Cortex of kidney (tissue), 1 donor: ENCODE measurements at places on chromosomes 3 and 15.

DNA sequence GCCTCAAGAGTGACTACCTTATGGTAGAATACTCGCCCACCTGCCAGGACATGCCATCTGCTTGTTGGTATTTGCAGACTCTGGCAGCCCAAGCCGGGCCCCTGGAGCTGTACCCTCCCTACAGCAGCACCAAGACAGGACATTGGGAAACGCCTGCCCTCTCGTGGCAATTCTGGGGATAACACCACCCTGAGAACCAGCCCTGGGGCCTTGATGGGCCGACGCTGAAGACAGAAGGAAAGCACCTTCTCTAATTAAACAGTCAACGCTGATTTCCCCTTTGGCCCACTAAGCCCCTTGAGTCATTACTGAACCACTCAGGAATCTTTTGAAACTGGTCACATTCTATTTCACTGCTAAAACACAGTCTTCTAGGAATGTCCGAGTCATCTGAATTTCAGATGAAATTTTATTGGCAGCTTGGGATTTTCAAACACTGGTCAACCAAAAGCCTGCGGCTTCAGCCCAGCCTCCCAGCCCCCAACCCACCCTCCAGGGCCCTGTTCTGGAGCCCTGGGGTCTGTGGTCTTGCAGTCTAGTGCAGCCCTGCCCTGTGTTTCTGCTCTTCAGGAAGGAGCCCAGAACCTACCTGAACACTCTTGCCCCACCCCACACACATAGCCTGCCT, 91.3 kb downstream of the TMEM266 start:
- no peak for DNase-seq

DNA sequence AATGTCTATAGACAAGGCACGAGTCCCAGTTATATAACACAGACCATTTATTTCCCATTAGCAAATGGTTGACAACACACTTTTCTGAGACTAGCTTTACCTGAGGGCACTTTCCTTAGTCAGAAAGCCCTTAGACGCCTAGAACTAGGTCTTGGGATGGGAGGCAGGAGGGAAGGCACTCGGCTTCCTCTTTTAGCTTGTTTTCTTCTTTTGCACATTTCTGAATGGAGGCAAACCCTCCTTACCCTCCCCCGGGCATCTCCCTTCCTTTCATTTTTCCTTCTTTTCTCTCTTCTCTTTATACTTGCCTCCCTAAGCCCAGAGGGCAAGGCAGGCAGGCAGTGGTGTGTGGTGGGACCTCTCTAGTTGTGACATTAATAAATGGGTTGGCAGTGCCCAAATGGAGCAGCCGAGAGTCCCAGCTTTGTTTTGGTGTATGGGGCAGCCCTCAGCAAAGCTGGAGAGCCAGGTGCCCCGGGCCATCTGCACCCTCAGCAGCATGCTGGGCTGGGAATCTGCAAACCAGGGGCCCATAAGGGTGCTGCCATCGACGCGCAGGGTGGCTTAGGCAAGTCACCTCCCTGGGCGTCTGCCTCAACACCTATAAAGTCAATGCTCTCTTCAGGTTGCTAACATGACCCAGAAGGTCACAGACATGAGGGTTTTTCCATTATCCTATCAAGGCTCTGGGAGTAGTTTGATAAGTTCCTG, 21.1 kb upstream of the BCL2L10 start:
- DNase-seq, result no peak

DNA sequence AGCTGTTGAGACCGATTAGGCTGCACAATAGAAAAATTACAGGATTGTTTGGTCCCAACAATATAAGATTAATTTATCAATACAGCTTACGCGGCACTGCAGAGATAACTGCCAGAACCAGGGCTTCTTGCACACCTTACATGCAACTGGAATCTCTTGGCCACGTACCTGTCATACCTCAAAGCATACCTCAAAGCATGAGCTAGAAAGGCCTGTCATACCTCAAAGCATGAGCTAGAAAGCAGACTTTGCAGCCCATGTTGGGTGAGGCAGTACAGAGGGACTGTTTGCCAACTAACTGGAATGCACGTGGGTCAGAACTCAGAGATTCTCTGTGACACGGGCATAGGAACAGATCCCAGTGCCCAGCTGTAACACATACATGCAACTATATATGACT, 34.7 kb downstream of the NTRK3 start:
- no peak for DNase-seq

DNA sequence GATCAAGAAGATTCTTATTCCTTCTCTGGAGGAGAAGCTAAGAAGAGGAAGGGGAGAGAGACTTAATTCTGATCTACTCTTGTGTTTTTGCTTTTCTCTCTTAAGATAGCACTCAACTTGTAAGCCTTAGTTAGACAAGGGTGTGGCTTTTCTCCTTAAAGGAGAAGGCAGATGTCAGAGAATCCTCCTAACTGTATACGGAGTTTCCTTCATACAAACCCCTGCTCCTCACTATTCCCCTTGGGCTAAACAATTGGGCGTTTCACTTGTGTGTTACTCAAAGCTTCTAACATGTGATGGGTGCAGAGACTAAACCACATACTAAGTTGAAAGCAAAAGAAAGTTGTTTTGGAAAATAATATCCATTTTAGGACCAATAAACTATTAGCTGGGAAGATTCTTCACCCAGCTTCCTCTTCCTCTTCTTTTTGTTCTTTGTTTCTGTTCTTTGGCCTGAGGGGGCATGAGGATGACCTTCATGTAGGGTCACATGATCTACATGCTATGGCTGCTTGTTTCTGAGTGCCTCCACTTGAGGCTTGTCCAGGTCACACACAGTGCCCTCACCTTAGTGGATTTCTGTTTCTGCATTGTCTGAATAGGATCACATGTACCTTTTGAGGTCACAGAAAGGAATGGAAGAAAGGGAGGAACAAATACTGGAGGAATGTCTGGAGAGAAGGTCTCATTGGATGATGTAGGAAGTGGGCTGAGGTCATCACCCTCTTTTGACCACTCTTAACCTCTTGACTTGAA, 14.6 kb downstream of the SPINK8 start:
- no peak for DNase-seq

GRCh38 chr3:61985020-61985419, 388.3 kb downstream of the FEZF2 start:
- no peak for DNase-seq

- no peak for DNase-seq
These were observed 15.7 kb upstream of the DYNC1LI1 start for GRCh38 chr3:32586356-32586755.

DNA sequence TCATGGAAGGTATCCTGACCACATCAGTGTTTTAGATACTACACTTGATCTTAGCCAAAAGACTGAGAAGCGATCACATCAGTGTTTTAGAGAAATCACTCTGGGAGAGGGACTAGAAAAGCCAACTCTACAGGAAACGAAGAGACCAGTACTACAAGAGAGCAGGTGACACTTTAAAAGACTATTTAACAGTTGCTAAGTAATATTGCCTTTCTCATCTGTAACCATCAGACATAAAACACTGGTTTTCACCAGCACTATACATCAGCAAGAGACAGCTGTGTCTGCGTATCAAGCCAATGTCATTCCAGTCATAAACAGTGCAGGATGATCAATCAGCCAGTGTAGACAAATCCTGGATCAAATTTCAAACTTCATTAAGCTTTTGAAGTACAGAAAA, 66.7 kb downstream of the GLB1 start:
- no peak for DNase-seq

DNA sequence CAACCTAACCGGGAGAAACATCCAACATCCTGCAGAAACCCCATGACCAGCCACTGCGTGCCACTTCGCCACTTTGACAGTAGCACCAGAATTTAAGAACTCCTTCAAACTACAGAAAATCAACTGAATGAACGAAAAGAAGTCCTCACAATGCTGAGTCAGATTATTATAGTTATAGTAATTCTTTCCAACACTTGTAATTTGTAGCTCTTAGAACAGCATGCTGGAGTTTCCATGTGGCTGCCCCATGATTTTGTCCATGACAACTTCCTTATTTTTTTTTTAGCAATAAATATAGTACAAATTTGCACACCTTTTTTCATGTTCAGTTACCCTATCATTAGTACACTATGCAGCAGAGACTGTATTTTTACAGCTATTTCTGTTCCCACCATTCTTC, 26.1 kb upstream of the SSR3 start:
- no peak for DNase-seq

GRCh38 chr3:160247766-160248165, 22.5 kb downstream of the C3orf80 start:
- no peak for DNase-seq

- no peak for DNase-seq
These were observed 513.7 kb downstream of the FOXP1 start for GRCh38 chr3:71069797-71070196.

DNA sequence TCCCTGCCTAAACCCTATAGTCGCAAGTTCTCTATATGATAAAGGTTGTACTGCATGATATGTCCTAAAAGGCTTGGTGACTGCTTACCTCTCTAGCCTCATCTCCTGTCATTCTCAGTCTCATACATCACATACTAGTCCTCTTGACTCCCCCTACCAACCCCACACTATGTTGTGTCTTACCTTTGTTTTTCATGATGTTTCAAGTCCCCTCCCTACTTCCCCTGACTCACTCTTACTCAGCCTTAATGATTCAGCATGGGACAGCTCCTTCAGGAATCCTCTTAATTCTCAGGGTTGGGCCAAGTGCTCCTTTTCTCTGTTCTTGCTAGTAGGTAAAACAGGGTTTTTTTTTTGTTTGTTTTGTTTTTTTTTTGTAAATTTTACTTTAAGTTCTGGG, 49.6 kb downstream of the SLMAP start:
- DNase-seq, result no peak

DNA sequence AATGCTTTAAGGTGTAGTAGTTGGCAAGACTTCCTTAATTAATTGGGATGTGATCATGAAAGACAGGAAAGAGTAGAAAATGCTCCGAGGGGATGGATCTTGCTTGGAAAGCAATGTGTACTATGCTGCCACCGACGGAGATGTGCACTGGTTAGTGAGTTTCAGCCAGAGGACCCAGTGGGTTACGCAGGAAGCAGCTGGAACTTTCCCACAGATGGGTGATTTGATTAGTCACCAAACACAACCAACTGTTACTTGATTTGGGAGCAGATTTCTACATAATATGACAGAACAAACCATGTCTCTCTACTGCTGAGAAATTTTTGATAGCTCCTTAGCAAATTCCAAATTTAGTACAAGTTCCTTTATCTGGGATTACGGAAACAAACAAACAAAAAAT, 245.4 kb upstream of the MCTP2 start:
- DNase-seq, result no peak

GRCh38 chr3:141384157-141384556, 15.9 kb downstream of the ZBTB38 start:
- no peak for DNase-seq

DNA sequence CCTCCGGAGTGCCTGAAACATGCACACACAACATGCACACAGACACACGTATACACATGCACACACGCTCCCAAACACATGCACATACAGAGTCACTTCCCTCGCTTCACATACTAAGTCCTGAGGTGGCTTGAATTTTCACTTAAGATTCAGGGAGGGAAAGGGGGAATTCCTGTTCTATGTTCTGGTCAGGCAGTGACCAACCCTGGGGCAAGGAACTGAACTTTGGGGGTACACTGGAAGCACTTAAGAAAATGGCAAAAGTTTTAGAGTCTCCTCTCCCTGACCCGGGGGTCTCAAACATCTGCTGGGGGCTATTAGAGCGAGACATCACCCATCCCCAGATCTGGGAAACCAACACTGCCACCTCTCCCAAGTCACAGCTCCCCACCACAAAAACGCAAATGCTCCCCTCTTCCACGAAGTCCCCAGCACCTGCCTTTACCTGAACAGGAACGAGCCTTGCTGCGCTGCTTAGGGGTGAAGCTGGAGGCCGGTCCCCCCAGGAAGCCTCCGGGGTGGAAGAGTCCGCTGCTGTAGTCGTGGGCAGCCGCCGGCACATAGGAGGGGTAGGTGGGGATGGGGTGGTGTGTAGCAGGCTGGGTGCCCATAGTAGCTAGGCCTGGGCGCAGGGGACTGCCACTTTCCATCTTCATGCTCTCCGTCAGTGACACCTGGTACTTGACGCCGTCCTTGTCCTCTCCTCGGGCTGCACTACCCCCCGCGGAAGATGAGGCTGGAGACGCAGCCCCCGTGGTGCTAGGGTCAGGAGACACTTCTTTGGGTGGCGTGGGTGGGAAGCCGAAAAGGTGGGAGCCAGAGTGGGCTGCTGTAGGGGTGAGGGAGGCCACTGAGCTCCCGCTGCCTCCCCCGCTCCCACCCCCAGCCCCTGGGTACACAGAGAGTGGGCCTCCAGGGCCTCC, 7.5 kb downstream of the GATA2 start:
- no peak for DNase-seq

- DNase-seq, result no peak
These were observed 16.0 kb downstream of the NR1D2 start for GRCh38 chr3:23961066-23961465.

DNA sequence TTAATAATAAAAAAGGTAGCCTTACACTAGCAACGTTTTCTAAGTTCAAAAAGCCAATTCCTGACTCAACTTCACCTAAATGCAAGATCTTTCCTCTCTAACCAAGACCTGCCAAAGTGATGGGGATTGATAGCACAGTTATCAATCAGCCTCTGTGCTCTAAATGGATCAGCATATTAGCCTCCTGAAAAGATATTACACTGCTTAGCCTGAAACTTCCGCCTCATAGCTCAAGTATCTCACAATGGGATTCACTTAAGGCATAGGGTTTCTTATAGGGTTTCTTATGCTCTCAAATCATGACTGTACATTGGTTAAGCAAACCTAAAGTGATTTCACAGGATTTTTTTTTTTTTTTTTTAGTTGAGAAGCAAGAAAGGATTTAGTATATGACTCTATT, 436 bp upstream of the SLC9A9 start:
- no peak for DNase-seq

DNA sequence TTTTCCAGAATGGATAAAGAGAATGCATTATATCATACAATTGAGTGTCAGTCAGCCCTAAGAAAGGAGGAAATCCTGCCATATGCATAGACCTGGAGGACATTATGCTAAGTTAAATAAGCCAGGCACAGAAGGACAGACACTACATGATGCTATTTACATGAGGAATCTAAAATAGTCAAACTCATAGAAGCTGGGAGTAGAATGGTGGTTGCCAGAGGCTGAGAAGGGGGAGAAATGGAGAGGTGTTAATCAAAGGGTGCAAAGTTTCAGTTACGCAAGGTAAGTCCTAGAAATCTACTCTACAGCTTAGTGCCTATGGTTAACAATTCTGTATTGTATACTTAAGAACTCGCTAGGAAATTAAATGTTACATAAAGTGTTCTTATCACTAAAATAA, 66.5 kb downstream of the IL1RAP start:
- no peak for DNase-seq

DNA sequence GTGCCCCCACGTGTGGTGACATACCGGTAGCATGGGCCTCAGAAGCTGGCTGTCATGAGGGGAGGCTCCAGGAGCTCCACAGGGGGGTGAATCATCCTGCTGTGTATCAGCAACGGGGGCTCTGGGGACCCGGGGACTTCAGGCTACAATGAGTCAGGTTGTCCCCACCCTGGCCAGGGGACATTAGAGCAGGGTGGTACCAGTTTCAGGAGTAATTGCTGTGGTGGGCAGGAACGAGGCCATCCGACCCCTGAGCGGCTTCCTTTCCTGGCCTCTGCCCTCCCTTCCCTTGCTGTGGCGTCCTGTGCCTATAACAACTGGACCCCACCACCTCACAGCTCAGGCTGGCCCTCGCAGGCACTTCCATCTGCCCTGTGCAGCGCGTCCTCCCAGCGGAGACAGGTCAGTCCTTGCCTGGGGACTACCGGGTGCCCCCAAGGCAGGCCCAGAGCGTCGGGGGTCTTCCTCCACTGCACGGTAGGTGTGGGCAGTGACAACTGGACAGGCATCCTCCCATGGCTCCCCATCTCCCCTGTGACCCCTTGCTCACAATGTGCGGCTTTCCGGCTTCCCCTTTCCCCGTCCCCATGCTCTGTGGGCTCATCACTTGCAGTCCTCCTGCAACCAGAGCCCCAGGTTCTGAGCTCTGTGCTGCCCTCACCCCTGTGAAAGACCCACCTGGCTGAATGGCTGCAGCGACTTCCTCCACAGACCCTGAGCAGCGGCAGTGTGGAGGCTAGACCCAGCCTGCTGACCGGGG, 57.0 kb downstream of the KLF15 start:
- DNase-seq, result no peak
